Fibroblast of upper back skin (primary cell): ENCODE measurements at places on chromosomes 1 and 21.

DNA sequence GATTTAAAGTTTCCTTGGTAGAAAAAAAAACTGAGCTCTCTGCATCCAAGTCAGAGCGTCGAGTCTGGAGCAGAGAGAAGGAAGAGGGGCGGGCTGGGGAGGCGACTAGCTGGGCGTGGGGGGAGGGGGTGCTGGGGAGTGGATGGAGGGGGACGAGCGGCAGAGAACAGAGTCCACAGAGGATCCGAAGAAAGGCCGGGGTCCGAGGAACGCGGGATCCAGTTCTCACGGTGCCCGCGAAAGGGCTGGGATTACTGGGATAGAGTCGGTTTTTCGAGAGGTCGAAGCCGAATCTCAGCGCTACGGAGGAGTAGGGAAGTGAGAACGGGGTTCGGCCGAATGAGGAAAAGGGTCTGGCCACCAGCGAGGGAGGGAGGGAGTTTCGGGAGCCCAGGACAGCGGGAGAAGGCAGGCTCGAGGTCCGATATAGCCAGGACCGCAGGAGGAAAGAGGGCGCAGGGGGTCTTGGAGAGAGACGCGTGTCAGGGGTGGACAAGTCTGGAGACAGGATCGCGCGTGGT is 665 bp downstream of the DAB1 start:
- DNase-seq, result no peak

GRCh38 chr1:39802496-39803260 is 14.0 kb upstream of the BMP8B start:
- DNase-seq, result no peak

- no peak for DNase-seq
Observed at GRCh38 chr1:19680644-19681043, 16.0 kb downstream of the HTR6 start.

DNA sequence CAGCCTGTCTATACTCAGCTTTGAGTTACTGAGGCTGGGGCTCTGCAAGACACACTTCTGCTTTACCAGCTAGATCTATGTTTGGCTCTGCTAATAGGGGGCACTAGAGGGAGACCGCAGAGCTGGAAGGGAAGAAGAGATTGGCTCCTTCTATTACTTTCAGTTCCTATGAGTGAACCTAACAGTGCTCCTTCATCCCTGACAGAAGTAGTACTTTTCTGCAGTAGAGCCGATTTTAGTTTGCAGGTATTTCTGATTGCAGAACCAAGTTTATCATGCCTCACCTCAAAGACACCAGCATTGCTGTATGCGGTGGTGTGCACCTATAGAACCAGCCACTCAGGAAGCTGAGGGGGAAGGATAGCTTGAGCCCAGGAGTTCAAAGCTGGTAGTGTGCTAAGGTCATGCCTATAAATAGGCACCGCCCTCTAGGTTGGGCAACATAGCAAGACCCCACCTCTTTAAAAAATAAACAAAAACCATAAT is 5.7 kb upstream of the ZDHHC18 start:
- no peak for DNase-seq

GRCh38 chr1:204498981-204499380 is 4.4 kb upstream of the PIK3C2B start:
- DNase-seq, result no peak

DNA sequence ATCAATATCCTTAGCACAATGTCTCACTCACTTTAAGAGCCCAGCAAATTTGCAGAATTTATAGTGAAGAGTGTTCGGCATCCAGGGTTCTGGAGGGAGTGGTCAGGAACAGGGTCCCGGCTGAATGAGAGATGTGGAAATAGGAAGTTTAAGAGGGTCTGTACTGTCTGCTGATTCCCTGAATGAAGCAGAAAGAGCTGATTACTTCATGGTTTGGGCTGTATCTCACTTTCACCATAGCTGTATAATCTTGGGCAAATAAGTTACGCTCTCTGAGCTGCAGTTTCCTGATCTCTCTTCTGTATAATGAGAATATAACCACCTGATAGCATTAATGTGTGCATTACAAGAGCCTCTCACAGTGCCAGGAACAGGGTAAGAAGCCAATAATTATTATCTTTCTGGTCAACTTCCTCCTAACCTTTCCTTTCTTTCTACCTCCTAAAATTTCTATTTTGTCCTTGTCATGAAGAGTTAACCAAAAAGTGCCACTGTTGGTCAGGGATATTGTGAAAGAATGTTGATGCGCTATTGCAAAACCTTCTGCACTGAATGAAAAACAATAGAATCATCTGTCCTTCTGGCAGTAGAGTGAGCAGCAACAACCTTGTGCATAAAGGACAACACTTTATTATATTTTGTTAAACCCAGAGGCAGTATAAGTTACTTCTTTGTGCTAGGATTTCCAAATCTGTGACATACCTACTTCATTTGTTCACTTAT is 14.7 kb upstream of the PTGFR start:
- DNase-seq, result peak; percentile 12

DNA sequence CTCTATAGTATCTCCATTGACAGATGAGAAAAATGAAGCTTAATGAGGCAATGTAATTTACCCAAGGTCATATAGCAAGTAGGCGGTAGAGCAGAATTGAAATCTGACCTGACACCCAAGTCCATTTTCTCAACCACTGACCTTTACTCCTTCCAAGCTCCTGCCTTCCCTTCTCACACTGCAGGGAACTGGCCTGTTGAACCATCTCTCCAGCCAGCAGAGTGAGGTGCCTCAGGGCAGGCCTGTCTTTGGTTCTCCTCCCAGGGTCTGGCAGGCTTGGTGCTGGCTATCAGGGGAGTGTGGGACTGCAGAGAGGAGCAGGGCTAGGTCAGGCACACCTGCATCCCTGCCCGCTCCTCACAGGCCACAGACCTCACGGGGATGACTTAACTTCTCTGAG is 126.8 kb downstream of the BEND5 start:
- DNase-seq, result no peak

DNA sequence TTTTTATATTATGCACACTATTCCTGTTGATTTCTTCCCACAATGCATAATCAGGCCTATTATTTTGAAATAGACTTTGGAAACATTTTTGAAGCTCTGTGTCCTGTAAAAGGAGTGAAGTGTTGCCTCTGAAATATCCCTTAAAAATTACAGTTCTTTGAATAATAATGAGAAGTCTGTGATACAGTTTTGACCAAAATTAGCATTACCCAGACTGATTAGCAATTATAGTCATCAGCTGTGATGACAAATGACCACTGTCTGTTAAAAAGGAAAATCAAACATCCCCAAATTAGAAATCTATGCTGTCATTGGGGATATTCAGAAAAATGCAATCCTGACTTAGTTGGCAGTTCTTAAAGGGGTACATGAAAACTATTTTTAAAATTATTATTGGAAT is 63.7 kb downstream of the PTGS2 start:
- no peak for DNase-seq

GRCh38 chr1:161307230-161307768 is 2.5 kb downstream of the MPZ start:
- DNase-seq, result peak; percentile 62

DNA sequence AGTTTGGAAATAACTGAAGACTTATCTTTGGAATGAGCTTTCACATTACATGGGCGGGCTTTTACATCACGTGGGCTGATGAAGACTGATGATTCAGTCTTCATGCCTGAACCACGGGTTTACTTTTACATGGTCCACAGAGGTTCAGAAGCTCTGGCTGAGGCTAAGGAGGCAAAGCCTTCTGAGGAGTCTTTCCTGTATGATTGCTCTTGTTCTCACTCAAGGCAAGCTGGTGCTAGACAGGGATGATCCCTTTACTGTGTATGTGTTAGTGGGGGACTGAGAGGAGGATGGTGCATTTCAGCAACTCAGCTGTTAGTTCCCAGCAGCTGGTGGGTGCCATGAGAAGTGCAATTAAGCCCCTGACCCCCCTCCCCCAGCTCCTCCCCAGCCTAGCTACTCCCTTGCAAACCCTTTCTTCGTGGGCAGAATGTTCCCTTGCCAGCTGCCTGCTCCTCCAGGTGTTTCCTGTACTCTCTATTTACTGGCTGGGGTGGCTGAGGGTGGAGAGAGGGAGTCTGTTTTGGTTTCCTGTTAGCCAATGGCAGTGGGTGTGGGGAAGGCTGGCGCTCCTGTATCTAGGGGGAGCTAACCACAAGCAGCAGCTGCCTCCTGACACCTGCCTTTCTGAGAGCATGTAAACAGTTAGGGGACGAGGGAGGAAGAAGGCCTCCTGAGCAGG is 15.4 kb downstream of the BTG2 start:
- peak; percentile 25 for DNase-seq

- DNase-seq, result peak; percentile 97
Observed at GRCh38 chr1:234533034-234533891, 54.3 kb upstream of the TARBP1 start.

DNA sequence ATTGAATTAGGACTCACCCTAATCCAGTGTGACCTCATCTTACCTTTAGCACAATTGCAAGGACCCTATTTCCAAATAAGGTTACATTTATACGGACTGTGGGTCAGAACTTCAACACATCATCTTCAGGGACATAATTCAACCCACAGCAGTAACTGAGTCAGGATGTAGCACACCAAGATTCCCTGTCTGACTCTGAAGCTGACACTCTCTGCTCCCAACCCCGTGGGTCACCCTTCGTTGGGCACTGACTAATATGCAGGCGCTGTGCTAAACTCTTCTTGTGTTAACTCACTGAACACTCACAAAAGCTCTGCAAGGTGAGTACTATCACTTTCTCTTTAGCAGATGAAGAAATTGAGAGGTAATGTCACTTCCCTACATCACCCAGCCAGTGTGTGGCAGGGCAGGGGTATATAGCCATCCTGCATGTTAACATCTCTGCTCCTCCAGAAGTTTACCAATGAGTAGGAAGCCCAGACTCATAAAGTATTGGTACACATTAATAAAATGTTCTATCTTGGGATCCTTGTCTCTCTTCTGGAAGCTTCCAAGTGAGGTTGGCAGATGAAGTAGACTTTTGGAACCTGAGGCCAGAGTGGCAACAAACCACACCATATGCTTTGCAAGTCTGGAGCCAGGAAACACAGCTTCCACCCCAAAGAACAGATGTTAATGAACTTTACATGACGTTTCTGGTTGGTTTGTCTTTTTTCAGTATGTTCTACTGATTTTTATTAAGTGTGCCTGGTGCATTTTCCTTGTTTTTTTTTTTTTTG is 139.2 kb upstream of the KLHDC7A start:
- DNase-seq, result no peak

GRCh38 chr1:34915521-34915920 is 13.9 kb downstream of the DLGAP3 start:
- DNase-seq, result no peak

- DNase-seq, result no peak
Observed at GRCh38 chr1:58997637-58998036, 213.8 kb upstream of the JUN start.

- no peak for DNase-seq
Observed at GRCh38 chr1:28898405-28898881, 15.9 kb upstream of the EPB41 start.

DNA sequence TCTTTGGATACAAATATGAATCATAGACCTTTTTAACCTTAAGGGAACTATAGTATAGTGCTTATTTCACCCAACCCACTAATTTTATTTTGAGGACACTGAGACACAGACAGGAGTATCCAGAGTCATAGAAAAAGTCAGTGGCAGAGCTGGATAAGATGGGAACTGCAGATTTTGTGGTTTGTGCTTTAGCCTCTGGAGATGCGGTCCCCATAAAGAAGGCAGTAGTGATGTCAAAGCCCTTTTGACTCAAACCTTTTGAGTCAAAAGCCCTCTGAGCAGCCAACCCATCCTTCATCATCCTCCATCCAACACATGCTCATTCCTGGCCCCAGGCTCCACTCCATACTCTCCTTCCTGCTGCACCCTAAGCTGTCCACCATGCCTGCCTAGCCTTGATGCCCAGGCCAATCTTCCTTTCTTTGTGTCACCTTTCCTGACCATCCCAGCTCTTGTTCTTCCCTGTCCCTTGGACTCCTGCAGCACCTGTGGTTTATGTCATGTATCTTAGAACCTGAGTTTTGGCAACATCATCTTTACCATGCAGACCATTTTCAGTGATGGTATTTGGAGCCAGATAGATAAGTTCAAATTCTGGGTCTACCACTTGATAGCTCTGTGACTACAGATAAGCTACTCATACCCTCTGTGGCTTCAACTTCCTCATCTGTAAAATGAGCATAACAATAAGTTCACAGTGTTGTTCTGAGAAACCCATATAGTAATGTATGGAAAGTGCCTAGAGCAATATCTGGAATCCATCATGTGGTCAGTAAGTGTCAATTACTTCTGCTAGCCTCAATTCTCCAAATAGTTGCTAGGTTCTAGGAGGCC is 20.1 kb downstream of the SLAMF1 start:
- DNase-seq, result no peak

GRCh38 chr21:34935452-34935851 is 113.7 kb downstream of the RUNX1 start:
- peak; percentile 37 for DNase-seq
